RKO (cell line): ENCODE measurements at places on chromosomes 11 and 22.

GRCh38 chr11:62245271-62245753, 3.3 kb downstream of the SCGB1D2 start:
- DNase-seq, result peak; percentile 14

- no peak for DNase-seq
Measured at GRCh38 chr11:63996512-63996911, 10.3 kb downstream of the OTUB1 start.

GRCh38 chr11:128731041-128731663, 37.3 kb downstream of the FLI1 start:
- no peak for DNase-seq

DNA sequence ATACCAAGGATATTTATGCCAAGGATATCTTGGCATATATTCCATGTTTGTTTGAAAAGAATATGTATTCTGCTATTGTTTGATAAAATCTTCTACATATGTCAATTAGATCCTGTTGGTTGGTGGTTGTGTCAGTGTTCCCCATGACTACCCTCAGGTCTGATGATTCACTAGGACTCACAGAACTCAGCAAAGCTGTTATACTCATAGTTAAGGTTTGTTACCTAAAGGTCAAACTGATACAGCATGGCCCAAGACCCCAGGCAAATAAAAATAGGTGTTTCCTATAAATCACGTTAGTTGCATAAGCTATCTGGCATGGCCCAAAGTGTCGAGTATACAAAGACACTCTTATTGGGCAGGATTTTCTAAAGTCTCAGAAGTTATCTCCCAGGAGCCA, 30.2 kb upstream of the B3GNT6 start:
- DNase-seq, result peak; percentile 34

DNA sequence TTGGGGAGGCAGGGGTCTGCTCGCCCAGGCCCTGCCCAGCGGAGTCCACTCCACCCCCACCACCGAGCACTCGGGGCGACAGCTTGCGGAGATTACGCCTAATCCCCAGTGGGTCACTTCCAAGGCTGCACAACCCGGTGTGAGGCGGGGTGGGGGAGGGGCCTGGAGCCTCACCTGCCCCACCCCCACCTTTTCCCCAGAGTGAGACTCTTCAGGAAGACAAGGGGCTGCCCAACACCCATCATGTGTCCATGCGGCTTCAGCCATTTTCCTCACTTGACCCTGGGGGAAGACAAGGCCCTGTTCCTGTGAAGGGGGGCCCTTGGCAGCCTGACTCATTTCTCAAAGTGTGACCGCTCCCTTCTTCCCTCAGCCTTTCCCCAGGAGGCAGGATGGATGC, 12.5 kb downstream of the SYNGR1 start:
- no peak for DNase-seq

DNA sequence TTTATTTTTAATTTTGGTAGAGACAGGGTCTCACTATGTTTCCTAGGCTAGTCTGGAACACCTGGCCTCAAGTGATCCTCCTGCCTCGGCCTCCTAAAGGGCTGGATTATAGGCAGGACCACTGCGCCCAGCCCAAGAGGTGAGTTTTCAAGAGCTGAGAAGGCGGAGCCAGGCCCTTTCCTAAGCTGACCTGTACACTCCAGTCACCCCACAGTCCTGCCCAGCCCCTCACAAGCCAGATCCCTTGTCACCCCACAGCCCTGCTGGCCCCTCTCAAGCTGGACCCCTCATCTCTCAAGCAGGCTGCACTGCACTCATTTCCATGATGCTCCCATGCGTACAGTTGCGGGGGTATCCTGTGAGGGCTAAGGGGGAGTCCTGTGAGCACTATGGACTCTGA, 2.9 kb downstream of the DENND6B start:
- DNase-seq, result no peak

- peak; percentile 7 for DNase-seq
Measured at GRCh38 chr11:134252346-134253187, 585 bp downstream of the THYN1 start.

GRCh38 chr22:49514211-49514610, 313.5 kb downstream of the BRD1 start:
- no peak for DNase-seq

DNA sequence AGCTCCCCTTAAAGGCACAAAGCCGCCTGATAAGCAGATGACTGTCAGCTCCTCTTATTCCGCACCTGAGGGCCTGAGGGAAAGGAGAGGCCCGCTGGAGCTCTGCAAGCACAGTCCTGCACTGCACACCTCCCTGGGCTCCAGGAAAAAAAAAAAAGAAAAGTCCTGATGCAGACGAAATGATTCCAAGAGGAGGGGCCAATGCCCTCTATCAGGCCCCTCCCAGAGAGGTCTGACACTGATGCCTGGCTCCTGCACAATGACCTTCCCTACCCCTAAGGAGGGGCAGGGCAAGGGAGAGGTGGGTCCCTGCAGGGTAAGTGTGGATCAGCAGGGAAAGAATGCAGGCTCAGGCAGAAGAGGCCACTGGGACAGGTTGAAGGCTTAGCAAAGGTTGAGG, 572.7 kb downstream of the SOX6 start:
- DNase-seq, result no peak

DNA sequence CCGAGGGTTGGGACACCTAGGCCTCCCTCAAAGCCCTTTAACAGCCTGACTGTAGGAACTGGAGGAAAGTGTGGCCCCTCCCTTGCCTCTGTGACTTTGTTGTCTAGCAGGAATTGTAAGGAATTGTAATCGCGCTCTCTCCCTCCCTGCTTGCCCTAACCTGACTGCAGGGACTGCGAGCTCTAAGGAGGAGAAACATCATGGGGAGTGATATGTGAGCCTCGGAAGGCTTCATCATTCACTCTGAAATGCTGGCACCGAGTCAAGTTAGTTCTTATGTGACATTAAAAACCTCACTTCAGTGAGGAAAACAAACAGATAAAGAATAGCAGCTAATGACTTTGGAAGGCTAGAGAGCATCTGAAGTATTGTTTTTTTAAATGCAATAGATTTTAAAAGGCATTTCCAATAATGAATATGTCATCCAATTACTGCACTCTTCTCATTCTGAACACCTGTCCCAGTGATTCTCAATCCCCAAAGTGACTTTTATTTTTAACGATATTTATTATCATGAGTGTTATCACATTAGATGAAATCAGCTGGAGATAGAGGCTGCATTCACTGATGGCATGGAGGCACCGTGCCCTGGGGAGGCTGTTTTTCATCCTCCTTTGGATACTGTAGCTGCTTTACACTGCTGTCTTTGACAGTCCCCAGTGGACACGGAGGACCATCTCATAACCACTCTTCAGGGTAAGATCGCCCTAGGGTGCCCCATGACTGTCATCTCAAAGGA, 58.5 kb upstream of the NTM start:
- no peak for DNase-seq

DNA sequence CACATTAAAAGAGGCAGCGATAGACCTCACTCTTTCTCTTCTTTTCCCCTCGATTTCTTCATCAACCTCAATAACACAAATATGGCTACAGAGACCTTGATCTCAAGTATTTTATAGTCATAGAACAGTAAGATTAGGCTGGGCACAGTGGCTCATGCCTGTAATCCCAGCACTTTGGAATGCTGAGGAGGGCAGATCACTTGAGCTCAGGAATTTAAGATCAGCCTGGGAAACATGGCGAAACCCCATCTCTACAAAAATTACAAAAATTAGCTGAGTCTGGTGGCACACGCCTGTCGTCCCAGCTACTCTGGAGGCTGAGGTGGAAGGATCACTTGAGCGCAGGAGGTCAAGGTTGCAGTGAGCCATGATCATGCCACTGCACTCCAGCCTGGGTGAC, 14.6 kb downstream of the SLN start:
- no peak for DNase-seq

- no peak for DNase-seq
Measured at GRCh38 chr11:18264677-18265555, 1.1 kb upstream of the SAA1 start.
